ENCODE measurements at places on chromosomes 4 and X. TPM values are rescaled to one million over a fixed set of nuclear protein-coding genes. Genes with fewer than 3 reads are reported as not detected.
A peak's percentile ranks its signal among the peaks of the same experiment; 100 is the strongest.

DNA sequence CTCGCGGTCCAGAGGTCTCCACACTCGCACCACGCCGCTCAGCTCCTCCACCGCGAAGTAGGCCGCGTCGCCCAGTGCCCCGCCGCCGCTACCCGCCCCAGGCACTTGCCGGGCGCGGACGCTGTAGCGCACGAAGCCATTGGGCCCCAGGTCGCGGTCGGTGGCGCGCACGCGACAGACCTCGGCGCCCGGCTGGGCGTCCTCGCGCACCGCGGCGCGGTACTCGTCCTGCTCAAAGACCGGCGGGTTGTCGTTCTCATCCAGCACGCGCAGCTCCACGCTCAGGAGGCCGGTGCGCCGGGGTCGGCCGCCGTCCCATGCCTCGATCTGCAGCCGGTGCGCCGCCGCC is 1.4 kb downstream of the DCHS2 start:
- H3K4me1 ChIP-seq = peaks cover 7% of the 10 kb centered on the region
- peak; percentile 43 for DNase-seq
- H3K36me3 ChIP-seq = no peaks in the 10 kb centered on the region
- peak overlapping the region; percentile 95 for H3K27ac ChIP-seq
- no peak overlapping the region for H3K4me3 ChIP-seq

DNA sequence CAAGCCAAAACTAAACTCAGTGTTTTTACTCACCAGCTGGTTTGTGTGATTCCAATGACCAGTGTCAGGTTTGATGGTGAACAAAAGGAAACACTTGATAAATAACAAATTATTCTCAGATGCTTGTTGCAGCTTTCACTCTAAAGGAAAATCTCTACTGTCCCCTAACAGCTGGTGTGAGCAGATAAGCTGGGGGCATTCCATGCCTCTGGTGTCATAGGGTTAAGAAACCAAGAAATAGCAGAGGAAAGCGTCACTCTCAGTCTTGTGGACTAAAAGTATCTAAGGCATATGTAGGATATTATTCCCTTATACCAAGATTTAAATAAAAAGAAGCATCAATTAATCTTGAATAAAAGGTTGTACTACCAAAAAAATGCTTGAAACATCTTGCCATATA is 24.3 kb downstream of the TRPC5 start:
- H3K27me3 ChIP-seq = no peaks in the 10 kb centered on the region
- no peak overlapping the region for H3K27ac ChIP-seq
- DNase-seq = no peak
- no peaks in the 10 kb centered on the region for H3K36me3 ChIP-seq

DNA sequence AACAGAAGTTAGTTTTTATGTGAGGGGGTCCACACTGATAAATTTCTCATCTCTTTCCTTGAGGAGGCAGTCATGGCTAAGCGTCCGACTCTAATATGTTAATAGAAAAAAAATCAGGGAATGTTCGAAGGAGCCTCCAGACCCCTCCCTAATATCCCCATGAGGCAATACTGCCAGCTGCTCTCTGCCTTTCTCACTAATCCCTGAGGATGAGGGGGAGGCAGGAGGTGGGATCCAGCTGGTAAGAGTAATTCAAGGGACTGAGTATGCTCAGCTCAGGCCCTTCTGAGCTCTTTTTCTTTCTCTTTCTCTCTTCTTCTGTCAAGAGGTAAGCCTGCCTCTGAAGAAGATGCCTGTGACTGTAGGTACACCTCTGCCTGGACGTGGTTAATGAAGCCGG is 51.7 kb downstream of the PIR start:
- H3K27me3 ChIP-seq = no peaks in the 10 kb centered on the region
- peaks cover 13% of the 10 kb centered on the region for H3K4me1 ChIP-seq
- H3K27ac ChIP-seq = peak overlapping the region; percentile 94
- peak; percentile 38 for DNase-seq
- peak overlapping the region; percentile 76 for H3K4me3 ChIP-seq
- H3K36me3 ChIP-seq = no peaks in the 10 kb centered on the region

GRCh38 chr4:110371016-110371770 is 104.8 kb upstream of the ENPEP start:
- H3K27me3 ChIP-seq = no peaks in the 10 kb centered on the region
- no peak for DNase-seq
- H3K27ac ChIP-seq = no peak overlapping the region
- H3K36me3 ChIP-seq = no peaks in the 10 kb centered on the region

- DNase-seq = no peak
- no peaks in the 10 kb centered on the region for H3K27me3 ChIP-seq
- no peaks in the 10 kb centered on the region for H3K4me1 ChIP-seq
- no peak overlapping the region for H3K4me3 ChIP-seq
Measured at GRCh38 chr4:155768370-155768769, 9.5 kb downstream of the GUCY1B1 start.

DNA sequence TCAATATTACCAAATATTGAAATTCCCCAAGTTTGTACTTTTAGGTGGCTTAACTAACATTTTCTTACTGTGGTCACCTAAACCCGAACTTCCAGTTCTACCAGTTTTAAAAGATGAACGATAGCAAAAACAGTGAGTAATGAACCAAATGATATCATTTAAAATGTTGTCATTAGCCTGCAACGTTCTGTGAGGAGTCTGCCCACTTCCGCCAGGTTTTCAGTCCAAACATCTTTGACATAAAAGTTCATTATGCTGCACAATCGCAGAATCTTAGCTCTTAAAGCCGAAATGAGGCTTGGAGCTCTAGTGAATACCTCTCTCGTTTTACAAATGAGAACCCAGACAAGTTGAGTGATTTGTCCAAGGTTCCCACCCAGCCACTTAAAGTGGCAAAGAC is 762 bp downstream of the PIGA start:
- no peaks in the 10 kb centered on the region for H3K4me1 ChIP-seq
- peak overlapping the region; percentile 38 for H3K27ac ChIP-seq
- H3K4me3 ChIP-seq = peak overlapping the region; percentile 91
- no peaks in the 10 kb centered on the region for H3K27me3 ChIP-seq

DNA sequence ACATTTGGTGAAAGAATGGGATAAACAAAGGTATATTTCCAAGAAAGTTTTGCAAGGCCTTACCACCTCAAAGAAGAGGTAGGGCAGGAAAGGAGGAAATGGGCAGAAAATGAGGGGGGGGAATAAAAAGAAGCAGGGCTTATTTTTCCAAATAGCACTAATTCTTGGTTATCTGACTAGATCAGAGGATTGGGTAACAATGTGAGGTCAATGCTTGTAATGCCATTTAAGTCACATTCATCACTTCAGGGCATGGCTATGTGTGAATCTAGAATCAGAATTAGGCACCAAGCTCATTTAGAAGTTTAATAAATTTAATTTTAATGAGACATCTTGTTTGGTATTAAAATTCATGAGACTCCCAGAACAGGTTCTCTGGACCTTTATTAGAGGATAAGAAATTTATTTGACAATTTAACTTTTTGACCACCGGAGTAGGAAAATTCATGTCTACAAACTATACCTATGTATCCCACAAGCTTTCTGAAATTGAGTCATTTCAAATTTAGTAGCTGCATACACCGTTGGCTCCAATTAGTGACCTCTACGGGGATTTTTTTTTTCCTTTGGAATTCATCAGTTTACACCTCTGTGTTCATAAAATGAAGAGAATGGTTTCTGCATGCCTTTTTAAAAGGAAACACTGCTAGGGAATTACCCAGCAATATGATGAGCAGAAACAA is 1.4 kb upstream of the STS start:
- no peaks in the 10 kb centered on the region for H3K36me3 ChIP-seq
- H3K27ac ChIP-seq = peak overlapping the region; percentile 33
- DNase-seq = no peak
- peaks cover 9% of the 10 kb centered on the region for H3K4me1 ChIP-seq
- peaks cover 3% of the 10 kb centered on the region for H3K27me3 ChIP-seq
- H3K4me3 ChIP-seq = no peak overlapping the region

GRCh38 chrX:5998456-5998855 is 230.2 kb downstream of the NLGN4X start:
- no peak overlapping the region for H3K27ac ChIP-seq
- DNase-seq = no peak
- no peaks in the 10 kb centered on the region for H3K36me3 ChIP-seq
- H3K4me1 ChIP-seq = no peaks in the 10 kb centered on the region
- H3K4me3 ChIP-seq = no peak overlapping the region

GRCh38 chr4:182578402-182578801 is 335.2 kb downstream of the TENM3 start:
- H3K27me3 ChIP-seq = no peaks in the 10 kb centered on the region
- H3K27ac ChIP-seq = no peak overlapping the region

- H3K27ac ChIP-seq = no peak overlapping the region
- H3K27me3 ChIP-seq = no peaks in the 10 kb centered on the region
- no peak for DNase-seq
- no peak overlapping the region for H3K4me3 ChIP-seq
Measured at GRCh38 chr4:88178626-88179231, 20.3 kb upstream of the ABCG2 start.

- H3K4me1 ChIP-seq = peaks cover 39% of the 10 kb centered on the region
- H3K27me3 ChIP-seq = peaks cover 4% of the 10 kb centered on the region
- H3K4me3 ChIP-seq = peak overlapping the region; percentile 49
- DNase-seq = no peak
- peak overlapping the region; percentile 83 for H3K27ac ChIP-seq
- H3K36me3 ChIP-seq = no peaks in the 10 kb centered on the region
Measured at GRCh38 chr4:137599734-137600133, 67.4 kb upstream of the PCDH18 start.

GRCh38 chrX:18252644-18253359 is 32.1 kb upstream of the BEND2 start:
- H3K27ac ChIP-seq = no peak overlapping the region
- H3K4me1 ChIP-seq = no peaks in the 10 kb centered on the region
- H3K27me3 ChIP-seq = no peaks in the 10 kb centered on the region
- H3K36me3 ChIP-seq = no peaks in the 10 kb centered on the region
- no peak overlapping the region for H3K4me3 ChIP-seq
- DNase-seq = no peak

DNA sequence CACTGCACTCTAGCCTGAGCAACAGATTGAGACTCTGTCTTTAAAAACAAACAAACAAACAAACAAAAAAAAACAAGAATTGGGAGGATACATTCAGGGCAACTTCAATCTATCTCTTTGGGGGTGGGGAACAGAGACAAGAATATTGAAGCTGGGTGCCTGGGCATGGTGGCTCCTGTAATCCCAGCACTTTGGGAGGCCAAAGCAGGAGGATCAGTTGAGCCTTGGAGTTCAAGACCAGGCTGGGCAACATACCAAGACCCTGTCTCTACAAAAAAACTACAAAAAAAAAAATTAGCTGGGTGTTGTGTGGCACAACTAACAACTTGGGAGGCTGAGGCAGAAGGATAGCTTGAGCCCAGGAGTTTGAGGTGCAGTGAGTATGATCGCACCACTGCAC is 1.2 kb downstream of the LETM1 start:
- H3K4me3 ChIP-seq = peak overlapping the region; percentile 84
- H3K27me3 ChIP-seq = peaks cover 14% of the 10 kb centered on the region
- H3K36me3 ChIP-seq = no peaks in the 10 kb centered on the region
- DNase-seq = no peak

Gene PPP1R2C
- total RNA-seq = not detected

Gene MMRN1
- total RNA-seq = not detected

Gene ZCCHC12
- total RNA-seq = 22.7 TPM

Gene ARMCX4
- 22.1 TPM for total RNA-seq

All from glutamatergic neuron (in vitro differentiated cells).